Islet precursor cell (in vitro differentiated cells): ENCODE measurements at places on chromosomes 6 and 20.
A peak's percentile ranks its signal among the peaks of the same experiment; 100 is the strongest.

DNA sequence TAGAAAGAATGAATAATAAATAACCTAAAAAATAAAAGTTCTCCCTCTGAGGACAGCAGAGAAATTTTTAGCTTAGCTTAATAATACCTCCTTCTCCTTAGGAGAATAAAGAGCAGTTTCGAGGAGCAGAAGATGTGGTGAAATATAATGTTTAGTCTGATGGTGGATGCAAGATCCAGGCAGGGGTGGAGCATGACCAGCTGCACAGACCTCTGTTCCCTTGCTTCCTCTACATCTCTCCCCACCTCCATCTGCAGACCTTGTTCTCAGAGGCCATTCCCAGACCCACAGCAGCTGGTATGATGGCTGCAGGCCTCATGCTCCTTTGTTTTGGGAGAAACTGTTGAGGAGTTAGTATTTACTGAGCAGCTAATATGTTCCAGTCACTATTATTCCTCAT, 1.5 kb downstream of the BTN3A2 start:
- no peak for DNase-seq

DNA sequence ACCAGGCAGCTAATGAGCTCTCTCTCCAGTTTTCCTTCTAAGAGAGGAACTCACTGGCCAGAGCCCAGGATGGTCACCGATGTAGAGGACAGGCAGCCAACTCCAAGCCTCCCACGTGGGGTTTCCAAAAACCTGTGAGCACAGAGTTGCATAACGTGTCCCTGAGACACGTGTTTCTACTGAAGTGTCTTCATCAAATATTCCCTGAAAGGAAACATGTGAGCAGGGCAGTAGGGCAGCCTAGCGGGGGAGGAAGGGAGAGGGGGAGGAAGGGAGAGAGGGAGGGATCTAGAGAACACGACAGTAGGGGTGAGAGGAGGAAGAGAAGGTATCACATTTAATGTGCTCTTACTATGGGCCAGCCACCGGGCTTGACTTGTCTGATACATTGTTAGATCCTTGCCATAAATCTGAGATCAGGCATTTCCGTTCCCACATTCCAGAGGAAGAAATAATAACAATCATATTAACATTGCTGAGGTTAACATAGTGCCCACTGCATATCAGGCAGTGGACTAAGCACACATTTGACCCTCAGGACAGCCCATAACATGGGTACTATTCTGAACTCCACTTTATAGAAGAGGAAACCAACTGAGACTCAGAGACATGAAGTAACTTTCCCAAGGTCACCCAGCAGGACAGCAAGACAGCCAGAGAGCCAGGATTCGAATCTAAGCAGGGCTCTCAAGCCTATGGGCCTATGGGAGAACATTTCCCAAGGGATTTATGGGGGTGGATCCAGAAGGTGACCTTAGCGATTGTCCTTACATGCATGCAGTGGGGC, 4.5 kb upstream of the SYS1 start:
- no peak for DNase-seq

DNA sequence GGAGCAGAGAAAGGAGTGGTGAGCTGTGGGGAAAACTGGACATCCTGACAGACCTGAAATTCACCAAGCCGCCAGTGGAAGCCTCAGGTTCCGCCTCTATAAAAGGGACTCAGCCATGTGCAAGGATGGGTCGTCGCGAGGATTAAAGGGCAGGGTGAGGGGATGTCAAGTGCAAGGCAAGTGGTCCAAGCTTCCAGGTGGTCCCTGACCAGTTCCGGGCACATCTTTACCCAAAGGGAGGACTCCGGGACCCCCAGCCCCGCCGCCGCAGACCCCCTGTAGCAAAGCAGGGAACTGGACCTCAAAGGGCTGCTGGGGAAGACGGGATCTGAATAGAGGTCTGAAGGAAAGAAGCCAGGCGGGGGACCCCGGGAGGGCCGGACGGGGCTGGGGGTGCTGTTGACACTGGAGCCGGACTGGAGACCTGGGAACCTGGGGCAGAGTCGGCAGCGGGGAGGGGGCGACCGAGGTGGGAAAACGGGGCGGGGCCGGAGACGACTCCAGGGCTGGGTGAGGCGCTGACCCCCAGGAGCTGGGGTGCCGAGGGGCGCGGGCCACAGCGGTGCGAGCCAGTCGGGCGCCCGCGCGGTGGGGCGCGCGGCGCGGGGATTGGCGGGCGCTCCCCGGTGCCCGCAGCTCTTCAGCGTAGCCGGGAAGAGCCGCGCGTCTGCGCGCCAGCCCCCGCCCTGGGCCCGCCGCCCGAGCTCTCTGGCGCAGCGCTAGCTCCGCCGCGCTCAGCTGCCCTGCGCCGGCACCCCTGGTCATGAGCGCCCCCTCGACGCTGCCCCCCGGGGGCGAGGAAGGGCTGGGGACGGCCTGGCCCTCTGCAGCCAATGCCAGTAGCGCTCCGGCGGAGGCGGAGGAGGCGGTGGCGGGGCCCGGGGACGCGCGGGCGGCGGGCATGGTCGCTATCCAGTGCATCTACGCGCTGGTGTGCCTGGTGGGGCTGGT, at the start of gene SSTR4:
Gene SSTR4, plus strand, starts transcription at position 592 of the 951 bp plus-strand sequence. Its CDS starts 172 bp downstream, at position 764.
- DNase-seq, result peak; percentile 54

GRCh38 chr20:45545754-45546453, 1.3 kb downstream of the EPPIN start:
- DNase-seq, result no peak

DNA sequence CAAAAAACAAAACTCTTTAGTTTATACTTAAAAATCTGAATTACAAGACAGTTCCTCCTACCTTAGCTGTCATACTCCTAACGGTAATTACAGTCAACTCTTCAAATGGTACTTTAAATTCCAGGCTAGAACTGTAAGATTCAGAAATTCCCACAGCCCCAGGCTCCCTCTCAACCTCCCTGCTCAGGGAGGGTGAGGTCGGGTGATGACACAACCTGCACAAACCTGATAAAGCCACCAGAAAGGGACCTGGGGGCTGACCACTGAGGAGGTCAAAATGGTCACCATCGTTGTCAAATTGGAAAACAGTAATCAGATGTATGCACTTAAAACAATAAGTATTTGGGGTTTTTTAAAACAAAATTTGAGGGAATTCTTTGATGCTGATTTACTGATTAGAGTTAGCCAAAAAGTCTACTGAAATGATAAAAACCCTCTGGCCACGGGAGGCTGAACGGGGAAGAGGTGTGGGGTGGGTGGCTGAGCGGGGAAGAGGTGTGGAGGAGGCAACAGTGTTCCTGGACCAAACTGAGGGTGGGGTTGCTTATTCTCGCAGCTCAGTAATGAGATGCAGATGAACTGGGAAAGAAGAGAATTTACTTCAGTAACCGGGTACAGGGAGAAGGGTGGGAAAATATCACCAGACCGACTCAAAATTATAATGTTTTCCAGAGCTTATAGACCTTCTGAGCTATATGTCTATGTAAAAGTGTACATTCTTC, 52.4 kb downstream of the SLC22A1 start:
- peak; percentile 71 for DNase-seq

DNA sequence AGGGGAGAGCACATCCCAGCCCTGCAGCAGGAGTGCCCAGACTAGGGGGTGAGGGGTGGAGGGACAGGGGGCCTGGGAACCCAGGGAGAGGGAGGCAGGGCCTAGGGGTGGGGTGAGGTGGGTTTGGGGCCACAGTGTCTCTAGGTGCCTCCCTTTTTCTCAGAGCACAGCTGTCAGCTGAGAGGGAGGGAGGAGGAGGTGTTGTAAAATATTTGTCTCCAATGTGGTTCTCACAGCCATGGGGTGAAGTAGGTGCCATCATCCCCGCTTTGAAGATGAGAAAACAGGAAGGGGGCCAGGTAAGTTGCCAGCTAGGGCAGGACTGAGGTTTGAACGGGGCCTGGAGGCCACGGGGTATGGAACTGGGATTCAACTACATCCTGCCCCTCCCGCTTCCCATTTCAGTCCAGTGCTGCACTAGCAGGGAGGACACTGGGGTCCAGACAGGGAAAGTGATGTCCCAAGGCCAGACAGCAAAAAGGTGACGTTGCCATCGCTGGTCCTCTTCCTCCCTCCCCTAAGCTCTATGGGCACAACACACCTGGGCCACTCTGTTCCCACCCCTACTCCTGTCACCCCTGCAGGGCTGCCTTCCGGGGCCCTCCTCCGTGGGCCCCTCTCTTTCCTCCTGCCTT, 20.3 kb downstream of the PACSIN1 start:
- no peak for DNase-seq

DNA sequence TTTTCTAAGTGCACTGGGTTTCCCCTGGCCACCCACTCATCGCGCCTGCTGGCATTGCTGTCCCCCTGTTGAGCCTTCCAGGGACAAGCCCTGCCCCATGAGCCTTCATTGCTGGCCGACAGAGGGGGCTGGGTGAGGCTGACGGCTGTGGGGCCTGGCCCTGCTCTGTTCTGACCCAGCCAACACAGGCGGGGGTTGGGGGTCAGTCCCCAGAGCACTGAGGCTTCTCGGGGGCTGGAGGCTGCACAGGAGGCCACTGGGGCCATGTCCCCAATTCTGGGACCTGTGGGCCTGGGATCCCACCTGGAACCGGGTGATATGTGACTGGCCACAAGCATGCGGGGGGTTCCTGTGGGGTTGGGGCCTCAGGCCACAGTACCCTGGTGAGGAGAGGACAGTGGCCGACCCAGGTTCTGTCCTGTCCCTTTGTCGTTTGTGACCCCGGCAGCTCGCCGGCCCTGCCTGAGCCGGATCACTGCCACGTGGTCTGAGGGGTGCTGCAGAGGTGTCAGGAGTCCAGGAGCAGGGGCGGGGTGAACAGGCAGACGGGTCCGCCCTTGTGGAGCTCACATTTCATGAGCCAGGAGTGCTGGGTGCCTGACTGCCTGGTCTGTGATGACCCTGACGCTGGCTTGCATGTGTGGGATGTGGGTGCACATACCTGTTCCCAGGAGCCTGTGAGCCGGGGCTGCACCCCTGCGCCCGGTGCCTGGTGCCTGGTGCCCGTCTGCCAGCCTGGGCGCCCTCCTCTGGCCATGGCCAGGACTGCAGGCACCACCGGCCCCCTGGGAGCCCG, 2.1 kb upstream of the COL20A1 start:
- DNase-seq, result peak; percentile 80

GRCh38 chr6:113632220-113632864, 224.8 kb upstream of the MARCKS start:
- DNase-seq, result peak; percentile 80

- DNase-seq, result no peak
These were observed 195.7 kb downstream of the PRL start for GRCh38 chr6:22101163-22101562.

DNA sequence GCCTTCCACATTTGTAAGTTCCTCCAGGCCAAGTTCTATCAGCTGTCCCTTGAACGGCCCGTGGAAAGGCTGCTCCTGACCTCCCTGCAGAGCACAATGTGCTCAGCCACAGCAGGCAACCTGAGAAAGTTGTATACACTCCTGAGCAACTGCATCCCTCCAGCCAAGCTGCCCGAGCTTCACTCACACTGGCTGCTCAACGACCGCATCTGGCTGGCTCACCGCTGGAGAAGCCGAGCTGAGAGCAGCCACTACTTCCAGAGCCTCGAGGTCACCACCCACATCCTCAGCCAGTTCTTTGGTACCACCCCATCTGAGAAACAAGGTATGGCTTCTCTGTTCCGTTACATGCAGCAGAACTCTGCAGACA, 2.1 kb downstream of the ZSWIM1 start:
- DNase-seq, result no peak

DNA sequence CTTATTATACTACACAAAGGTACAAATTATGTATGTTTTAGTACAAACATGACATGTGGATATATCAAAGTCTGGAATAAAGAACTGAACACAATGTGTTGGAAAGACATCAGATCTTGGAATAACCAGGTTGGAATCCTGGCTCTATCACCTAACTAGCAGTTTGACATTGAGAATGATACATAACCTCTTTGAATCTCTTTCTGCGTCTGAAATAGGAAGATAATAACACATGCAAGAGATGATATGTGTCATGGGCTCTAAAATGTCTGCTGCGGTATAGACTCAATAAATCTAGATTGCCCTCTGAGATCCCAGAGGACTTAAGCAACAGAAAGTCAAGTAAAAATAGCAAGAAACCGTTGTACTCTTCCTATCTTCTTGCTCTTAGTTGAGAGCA, 66.8 kb upstream of the CCN2 start:
- no peak for DNase-seq

GRCh38 chr6:14048837-14049236, 68.7 kb upstream of the CD83 start:
- DNase-seq, result no peak

DNA sequence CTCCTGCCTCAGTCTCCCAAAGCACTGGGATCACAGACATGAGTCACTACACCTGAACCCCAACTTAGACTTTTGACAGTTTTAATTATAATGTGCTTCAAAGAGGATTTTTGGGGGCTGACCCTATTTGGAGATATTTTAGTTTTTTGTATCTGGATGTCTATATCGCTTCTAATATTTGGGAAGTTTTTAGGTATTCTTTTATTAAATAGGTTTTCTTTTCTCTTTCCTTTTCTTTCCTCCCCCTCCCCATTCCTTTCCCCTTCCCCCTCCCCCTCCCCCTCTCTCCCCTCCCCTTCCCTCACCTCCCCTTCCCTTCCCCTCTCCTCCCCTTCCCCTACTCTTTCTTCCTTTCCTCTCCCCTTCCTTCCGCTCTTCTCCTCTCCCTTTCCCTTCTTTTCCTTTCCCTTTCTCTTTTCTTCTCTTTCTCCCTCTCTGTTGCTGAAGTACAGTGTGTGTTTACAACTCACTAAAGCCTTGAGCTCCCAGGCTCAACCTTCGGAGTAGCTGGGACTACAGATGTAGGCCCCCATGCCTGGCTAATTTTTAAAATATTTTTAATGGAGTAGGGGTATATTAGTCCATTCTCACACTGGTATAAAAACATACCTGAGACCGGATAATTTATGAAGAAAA, 24.4 kb upstream of the NKX2-4 start:
- DNase-seq, result no peak

DNA sequence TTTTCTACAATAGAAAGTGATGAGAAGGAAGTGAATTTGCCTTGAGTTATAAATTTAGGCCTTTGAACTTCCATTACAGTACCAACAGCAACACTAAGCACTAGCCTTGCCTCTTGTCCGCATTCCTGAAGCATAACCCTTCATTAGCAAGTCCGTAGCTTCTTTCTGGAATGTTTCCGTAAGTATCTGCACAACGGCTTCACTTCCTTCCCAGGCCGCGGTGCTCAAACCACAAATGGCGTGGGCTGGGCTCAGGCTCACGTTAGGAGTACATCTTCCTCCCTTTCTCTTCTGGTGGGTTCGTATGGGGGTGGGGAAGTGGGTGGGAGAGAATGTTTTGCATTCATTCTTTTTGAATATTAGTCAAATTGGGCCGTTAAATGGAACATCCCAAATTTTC, 193.8 kb upstream of the SNX9 start:
- peak; percentile 94 for DNase-seq

DNA sequence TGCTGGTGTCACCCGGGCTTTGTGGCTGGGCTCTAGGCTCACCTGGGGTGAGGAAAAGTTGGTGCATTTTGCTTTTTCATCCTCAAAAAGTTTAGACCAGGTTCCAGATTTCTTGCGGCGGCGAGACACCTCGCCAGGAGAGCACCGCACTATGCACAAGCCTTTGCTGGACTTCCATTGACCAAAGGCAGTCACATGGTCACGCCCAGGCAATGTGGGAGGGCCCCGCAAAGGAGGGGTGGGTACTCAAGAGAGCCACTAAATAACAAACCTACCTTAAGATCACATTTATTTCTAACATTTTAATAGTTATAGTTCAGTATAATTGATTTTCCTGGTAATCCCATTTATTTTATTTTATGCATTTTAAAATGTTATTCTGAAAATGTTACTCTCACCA, 3.0 kb upstream of the KIF16B start:
- DNase-seq, result no peak
